ENCODE measurements at places on chromosomes 11 and 22.

GRCh38 chr11:115398333-115399080 is 105.7 kb downstream of the CADM1 start:
- DNase-seq: no peak

DNA sequence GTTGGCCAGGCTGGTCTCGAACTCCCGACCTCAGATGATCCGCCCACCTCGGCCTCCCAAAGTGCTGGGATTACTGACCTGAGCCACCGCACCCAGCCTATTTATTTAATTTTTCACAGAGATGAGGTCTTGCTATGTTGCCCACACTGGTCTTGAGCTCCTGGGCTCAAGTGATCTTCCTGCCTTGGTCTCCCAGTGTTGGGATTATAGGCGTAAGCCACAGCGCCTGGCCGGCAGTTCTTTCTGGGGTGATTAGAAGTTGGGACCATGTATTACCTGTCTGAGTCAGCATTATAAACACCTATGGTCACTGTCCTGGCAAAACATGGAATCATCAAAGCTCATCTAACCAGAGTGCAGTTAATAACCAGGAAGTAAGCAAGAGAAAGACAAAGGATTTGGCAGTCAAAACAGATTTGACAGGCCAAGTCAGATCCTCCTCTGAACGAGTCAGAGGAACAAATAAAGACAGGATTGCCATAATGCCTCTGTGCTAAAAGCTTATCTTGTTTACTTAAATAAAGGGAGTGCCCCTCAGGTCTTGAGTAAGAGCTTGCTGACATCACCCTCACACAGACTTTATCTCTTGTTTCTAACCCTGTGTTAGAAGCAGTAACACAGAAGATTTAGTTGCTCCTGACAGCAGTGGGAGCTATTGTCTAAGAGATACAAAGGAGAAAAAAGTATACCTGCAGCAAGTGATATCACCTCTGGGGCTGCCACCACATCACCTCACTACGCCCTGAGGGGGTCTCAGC is 3.7 kb downstream of the SERPIND1 start:
- no peak for DNase-seq

- DNase-seq: no peak
Measured at GRCh38 chr11:272195-272930, 5.8 kb upstream of the NLRP6 start.

GRCh38 chr11:30351061-30351460 is 28.2 kb downstream of the ARL14EP start:
- no peak for DNase-seq

DNA sequence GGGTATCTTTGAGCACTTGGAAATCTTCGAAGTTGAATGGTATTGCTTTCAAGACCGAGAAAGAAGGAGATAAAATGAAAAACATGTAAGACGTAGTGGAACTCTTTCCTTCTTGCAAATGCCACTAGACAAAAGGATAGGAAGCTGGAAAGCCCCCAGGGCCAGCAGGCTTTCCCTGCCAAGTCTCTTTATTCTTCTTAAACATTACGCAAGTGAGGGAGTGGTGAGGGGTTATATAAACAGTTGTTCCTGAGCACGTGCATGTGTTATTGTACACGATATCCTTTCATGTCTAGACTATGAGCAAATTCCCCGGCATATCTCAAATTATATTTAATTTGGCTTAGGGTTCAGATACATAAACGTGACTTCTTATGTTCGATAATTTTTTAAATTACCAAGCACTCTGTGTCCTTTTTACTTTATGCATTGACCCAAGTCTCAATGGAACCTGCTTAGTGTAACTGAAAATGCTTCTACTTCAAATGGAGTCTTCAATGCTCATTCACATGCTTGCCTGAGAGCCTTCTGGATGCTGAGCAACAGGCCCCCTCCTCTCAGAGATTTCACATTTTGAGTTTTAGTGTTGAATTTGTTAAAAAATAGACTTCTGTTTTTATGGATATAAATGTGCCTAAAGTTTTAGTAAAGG is 59.0 kb downstream of the PPP2R1B start:
- DNase-seq: no peak

DNA sequence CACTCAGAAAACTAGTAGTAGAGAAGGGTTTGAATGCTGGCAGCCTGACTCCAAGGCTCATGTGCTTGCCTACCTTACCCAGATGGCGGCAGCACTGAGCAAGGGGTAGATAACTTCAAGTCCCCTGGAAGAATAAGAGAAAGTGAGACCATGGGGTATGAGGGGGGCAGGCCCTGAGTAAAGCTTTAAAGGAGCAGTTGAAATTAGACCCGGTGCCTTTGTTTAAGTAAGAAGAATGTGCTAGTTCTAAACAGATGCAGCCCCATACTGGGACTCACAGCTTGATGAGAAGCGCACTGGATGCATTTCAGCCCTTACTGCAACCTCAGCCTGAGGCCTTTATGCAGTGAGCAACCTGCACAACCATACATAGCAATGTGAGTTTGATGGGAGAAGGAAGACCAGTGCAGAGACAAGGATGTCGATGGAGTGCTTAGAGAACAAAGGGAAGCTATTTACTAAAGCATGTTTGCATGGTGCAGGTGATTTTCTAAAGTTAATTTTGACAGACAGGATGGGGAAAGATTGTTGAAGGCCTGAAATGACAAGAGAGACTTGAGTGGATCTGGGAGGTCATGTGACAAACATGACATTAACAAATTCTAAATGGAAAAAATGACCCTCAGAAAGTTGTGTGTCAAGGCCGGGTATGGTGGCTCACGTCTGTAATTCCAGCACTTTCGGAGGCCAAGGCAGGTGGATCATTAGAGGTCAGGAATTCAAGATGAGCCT is 27.1 kb upstream of the TMA7B start:
- DNase-seq: no peak

Measured in type B pancreatic cell (in vitro differentiated cells).